CD4-positive, alpha-beta T cell treated with Interleukin-17A for 4 hours (primary cell): ENCODE measurements at places on chromosomes 1 and 21.

DNA sequence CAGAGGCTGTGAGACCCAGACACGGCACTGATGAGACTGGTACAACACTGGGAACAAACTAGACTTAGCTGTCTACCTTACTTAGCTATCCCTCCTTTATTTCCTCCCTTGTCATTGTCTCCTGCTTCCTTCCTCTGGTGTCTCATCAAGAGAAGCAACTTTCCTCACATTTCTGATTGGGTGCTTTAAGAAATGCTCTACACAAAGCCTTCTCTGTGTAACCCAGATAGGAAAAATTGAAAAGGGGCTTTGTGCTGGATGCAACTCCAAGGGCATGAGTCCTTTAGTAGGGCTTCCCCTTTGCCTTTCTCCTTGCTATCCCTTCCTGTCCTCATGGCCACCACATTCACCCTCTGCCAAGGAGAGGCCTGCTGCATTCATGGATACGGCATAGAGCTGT lies 274.5 kb downstream of the VAV3 start:
- DNase-seq, result no peak

GRCh38 chr1:245956225-245956624 lies 550.9 kb downstream of the SMYD3 start:
- DNase-seq, result peak; percentile 73

DNA sequence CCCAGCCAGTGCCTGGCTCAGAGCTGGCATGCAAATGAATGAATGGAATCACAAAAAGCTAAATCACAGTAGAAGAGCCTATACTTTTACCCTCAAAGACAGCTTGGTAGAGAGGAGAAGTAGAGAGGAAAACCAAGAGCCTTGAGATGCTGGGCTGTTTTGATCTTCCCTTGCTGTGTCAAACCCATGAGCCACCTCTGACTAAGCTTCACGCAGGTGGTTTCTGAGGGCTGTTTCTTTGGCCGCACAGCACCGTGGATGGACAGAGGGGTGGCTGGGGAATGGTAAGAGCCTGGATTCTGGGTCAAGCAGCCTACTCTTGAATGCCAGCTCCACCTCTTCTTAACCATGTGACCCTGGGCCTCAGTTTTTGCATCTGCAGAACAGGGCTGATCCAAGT lies 18.6 kb downstream of the ABCG1 start:
- DNase-seq, result peak; percentile 57

GRCh38 chr21:41712201-41712600 lies 54.7 kb downstream of the RIPK4 start:
- DNase-seq, result no peak

- DNase-seq, result no peak
Observed at GRCh38 chr1:224707843-224708725, 92.0 kb downstream of the CNIH3 start.

GRCh38 chr1:205597691-205598314 lies 34.0 kb downstream of the ELK4 start:
- no peak for DNase-seq

DNA sequence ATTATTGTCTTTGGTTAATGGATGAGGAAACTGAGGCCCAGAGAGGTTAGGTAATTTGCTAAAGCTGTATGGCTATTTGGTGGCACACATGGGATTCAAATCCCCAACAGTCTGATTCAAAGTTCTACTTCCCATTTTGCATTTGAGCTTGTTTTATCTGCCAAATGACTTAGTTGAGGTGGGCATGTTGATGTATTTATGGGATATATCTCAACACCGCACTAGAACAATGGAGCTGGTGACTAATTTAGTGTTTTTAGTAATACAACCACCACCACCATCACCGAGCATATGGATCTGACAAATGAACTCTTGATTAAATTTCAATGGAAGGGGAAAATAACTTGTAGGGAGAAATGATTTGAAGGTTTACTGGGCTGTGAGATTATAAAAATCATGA lies 26.8 kb downstream of the THEM4 start:
- no peak for DNase-seq
